Stimulated activated naive CD4-positive, alpha-beta T cell treated with Interleukin-2 at 50 U/mL for 16 hours (primary cell): ENCODE measurements at places on chromosomes 7 and 10.

GRCh38 chr10:80896959-80897358 lies 359.3 kb downstream of the SH2D4B start:
- no peak for DNase-seq

DNA sequence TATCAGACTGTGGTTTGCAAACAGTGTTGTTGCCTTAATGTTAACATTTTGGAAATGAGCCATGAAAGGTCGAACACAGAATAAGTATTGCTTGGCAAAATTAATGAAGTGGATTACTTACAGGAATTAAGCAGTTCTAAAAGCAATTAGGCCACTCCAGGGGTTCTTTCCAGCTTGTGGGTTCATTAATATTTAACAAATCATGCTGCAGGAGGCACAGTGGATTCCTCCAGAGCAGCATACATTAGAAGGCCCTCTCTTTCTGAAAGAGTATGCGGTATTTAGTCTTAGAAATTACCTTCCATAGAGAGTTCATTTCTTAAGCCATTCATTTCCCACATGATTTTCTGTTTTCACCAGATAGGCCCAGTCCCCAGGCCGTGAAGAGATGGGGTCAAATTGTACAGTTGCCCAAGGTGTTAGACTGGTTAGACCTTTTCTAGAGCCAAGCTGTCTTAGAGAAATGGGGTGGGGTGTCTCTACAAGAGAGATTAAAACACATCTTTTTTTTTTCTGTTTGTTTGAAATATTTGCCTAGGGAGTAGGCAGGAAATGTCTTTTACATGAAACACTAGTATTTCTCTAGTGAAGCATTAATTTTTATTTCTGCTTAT lies 40.0 kb upstream of the AGR3 start:
- DNase-seq: no peak

DNA sequence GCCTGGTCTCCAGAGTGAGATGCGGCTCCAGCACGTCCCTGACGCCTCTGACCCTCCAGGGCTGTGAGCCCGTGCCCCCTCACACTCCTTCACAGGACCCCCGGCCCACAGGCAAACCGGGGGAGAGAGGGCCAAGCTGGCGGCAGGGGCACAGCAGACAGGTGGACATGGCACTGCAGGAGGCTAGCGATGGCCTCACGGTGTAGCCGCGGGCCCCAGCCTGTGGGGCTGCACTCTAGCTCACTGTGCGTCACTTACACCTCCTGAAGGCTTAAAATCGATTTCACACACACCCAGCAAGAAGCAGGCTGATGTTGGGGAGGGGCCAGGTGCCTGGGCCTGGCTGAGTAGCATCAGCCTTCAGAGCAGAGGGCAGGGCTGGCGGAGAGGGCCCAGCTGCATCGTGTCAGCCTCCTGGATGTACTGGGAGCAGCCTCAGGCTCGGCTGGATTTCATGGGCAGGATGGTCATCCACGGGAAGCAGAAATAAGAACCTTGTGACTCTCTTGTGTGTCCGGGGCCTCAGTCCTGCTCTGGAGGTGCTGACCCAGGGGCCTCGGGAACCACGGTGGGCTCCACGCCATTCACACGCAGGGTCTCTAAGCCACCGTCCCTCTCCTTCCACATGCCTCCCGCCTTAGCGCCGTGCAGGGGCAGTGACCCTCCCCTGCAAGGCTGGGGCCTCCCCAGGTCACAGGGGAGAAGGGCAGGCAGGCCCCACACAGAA lies 19.4 kb upstream of the KNDC1 start:
- no peak for DNase-seq

GRCh38 chr7:128104108-128104742 lies 73.0 kb upstream of the LRRC4 start:
- no peak for DNase-seq

DNA sequence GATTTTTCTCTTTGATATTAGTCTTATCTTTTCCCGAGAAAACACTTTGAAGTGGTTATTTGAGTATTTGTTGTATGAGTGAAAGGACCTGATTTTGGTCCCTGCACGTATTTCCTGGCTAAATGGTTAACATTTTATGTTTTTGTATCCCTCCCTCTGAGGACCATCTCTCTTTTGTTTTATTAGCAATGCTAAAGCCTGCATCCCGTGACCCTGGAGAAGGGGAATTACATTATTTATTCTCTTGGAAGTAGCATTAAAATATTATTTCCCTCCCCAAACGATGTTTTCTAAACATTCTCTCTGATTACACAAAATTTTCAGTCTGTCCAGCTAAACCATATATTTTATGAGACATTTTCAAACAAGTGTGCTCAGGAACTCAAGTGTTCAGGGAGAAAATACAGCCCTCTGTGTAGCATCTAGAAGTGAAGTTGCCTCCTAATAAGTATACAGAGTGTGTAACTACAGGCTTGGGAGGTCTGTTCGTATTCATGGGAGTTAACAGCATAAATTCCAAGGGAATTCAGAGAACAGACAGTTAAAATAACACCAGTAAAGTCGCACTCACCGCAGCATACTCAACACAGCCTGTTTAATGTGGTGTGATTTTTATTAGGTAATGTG lies 163.8 kb upstream of the NPVF start:
- DNase-seq: no peak

- DNase-seq: no peak
Measured at GRCh38 chr10:93261089-93261488, 187.4 kb downstream of the CYP26A1 start.

GRCh38 chr10:100647928-100648327 lies 97.5 kb upstream of the PAX2 start:
- no peak for DNase-seq

GRCh38 chr7:51619880-51620279 lies 303.3 kb upstream of the COBL start:
- DNase-seq: no peak

GRCh38 chr7:109322833-109323232 lies 753.2 kb downstream of the DNAJB9 start:
- no peak for DNase-seq

DNA sequence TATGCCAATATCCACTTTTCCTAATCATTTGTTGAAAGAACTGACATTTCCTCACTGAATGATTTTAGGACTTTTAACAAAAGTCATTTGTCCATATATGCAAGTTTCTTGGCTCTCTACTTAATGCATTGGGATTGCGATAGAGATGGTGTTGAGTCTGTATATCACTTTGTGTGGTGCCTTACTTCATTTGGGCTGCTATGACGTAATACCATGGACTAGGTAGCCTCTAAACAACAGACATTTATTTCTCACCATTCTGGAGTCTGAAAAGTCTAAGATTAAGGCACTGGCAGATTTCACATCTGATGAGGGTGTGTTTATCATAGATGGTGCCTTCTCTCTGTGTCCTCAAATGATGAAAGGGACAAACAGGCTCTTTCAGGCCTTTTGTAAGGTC lies 342.6 kb downstream of the DPP6 start:
- DNase-seq: no peak

DNA sequence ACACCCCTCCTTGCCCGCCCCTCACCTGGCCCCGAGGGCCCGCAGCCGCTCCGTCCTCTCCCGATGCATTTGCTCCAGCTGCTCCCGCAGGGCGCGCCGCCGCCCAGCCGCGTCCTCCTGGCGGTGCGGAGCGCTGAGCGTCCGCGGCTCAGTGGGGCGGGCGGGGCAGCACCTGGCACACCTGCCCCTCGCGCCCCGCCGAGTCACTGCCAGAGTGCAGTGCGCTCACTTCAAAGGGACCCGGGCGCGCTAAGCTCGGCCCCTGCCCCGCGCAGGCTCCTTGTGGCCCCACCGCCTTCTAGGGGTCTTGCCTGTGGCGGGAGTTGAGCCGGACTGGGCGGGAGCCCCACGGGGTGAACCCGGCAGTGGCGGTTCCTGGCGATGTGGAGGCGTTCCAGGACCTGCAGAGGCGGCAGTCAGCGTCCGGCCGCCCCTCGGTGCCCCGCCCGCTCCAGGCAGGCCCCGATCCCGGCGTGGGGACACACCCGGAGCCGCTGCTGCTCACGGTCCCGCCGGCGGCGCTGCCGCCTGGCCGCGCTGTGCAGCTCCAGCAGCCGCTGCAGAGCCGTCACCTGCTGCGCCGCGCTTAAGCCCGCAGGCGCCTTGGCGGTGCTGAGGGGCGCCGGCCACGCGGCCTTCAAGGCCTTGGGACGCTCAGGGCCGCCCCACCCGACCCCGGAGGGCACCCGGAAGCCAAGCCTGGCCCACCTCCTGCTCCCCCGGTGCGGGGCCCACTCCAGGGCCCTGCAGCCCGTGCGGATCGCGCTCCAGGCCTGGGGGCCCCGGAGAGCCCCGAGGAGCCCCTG lies 6.7 kb downstream of the ATP6V1F start:
- DNase-seq: peak; percentile 28

- no peak for DNase-seq
Measured at GRCh38 chr10:114215033-114215432, 24.0 kb upstream of the VWA2 start.

DNA sequence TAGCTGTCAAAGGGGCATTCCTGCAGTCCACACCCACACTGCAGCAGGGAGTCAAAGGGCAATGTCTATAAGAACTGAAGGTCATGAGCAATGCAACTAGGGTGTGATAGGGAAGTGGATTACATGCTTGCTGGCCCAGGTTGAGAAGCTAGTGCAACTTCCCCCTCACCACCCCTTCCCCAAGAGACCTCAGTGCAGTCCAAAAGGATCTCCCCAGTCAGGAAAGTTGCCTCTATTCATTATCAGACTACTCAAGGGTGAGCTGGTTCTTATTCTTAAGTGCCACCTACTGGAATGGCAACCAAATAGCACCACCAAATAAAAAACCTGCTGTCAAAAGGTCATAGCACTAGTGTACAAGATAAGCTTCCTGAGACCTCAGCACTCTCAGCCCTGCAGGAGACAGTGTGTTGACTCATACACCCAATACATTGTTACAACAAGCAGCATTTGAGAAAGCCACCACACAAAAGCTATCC lies 28.2 kb downstream of the MTERF1 start:
- no peak for DNase-seq

DNA sequence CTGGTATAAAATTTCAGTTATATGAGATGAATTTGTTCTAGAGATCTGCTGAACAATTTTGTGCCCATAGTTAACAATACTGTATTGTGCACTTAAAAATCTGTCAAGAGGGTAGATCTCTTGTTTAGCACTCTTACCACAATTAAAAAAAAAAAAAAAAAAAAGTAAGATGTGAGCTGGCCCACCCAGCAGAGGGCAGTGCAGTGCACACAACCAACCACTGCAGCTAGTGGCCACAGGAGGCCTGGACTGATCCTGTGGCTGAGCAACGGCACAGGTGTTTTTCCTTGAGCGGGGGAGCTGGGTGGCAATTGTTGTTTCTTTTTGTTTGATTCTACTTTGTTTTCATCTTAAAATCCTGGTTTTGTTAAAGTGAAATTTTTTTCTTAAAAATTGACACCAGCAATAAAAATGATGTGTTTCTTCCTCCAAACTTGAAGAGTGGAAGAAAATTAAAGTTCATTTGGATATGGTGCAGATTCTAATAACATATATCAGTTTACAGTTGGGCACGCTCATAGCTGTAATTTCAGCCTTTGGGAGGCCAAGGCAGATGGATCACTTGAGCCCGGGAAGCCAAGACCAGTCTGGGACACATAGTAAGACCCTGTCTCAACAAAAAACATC lies 171.1 kb upstream of the TBX20 start:
- peak; percentile 39 for DNase-seq

- DNase-seq: no peak
Measured at GRCh38 chr7:82559193-82559805, 115.7 kb upstream of the CACNA2D1 start.

DNA sequence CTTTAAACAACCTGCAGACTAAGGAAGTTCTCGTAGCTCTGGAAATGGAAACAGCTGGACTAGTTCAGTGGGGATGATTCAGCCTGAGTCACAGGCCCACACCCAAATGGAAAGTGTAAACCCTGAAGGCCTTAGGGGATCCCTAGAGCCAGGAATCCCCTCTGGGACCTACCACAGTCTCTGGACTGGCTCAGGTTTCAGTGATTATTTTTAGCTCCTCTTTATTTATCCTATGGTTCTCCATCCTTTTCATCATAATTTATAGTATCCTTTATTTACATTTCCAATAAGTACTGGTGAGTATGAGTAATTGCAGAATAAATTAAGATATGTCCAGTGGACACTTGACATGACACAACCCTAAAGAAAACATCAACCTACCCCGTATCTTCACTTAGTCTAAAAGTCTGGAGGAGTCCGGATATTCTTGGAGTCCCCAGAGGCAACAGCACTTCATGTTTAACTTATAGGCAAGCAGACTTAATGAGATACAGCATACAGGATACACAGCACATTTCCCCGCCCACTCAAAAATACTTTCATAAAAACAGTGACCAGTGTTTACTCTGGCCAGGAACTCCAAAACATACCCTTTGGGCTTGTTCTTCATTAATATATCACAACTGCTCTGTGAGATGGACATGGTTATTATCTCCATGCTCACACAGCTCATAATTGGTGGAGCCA lies 28.4 kb upstream of the SEMA3E start:
- DNase-seq: no peak

- DNase-seq: peak; percentile 59
Measured at GRCh38 chr10:119301397-119301796, 94.0 kb downstream of the GRK5 start.

GRCh38 chr7:142891490-142892082 lies 6.0 kb upstream of the TRPV6 start:
- DNase-seq: no peak

DNA sequence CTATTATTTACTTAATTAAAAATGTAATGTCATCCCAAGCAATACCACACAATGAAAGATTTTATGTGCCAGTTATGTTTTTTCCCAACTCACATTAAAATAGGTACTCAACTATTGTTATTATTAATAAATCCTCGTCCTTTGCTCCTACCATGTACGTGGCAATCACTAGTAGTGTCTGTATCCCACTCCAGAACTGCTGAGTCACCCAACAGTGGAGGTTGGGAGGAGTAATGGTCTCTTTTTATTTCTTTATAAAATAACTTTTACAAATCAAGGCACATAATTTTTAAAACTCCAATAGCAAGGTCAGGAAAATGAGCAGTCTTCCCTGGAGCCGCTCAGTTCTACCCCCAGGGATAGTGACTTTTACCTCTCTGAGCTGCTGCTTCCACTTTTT lies 273.5 kb upstream of the PLPP4 start:
- no peak for DNase-seq

GRCh38 chr7:36192053-36192824 lies 39.2 kb downstream of the EEPD1 start:
- no peak for DNase-seq

GRCh38 chr7:20504060-20504459 lies 111.4 kb upstream of the ABCB5 start:
- DNase-seq: no peak

- no peak for DNase-seq
Measured at GRCh38 chr7:99363286-99363685, 11.2 kb upstream of the ARPC1B start.

- no peak for DNase-seq
Measured at GRCh38 chr7:26792576-26792975, 71.8 kb downstream of the SKAP2 start.

DNA sequence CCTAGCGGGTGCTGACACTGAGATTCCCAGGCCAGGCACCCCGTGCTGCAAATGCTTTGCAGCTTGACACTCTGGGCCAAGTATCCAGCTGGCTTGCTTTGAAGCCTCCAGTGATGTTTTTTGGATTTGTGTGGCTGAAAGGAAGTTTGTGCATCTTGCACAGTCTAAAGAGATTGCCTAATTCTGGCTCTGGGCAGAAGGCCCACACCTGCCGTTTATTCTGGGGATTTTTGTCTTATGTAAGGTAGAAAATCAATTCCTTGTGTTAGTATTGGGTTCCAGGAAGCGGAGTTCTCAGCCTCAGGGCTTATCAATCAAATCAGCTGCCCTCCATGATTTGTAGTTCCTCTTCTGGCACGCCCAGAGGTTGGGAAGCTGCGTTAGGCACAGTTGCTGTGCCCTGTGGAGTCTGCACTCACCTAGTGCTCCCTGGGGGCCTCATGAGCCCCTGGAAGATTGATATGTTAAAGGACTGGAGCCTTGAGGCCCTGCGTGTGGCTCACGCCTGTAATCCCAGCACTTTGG lies 8.4 kb upstream of the PURB start:
- no peak for DNase-seq

GRCh38 chr7:226281-226895 lies 34.0 kb downstream of the FAM20C start:
- DNase-seq: no peak
